ENCODE measurements at places on chromosomes 4 and X. TPM values are rescaled to one million over a fixed set of nuclear protein-coding genes. Genes with fewer than 3 reads are reported as not detected.

The CYBB gene
- not detected for total RNA-seq

The SPIN2A gene
- total RNA-seq: 0.57 TPM

The POF1B gene
- not detected for total RNA-seq

The RLIM gene
- 52.8 TPM for total RNA-seq

The ANXA10 gene
- 25.3 TPM for total RNA-seq

The ZNF630 gene
- total RNA-seq: 2.1 TPM

The TEX13C gene
- not detected for total RNA-seq

The CACNA1F gene
- not detected for total RNA-seq

The ARX gene
- not detected for total RNA-seq

The SLC26A1 gene
- total RNA-seq: 0.28 TPM

The FAM149A gene
- total RNA-seq: 7.0 TPM

The SORBS2 gene
- total RNA-seq: 2.4 TPM

The RTL9 gene
- total RNA-seq: 0.14 TPM

The UGT2B11 gene
- total RNA-seq: not detected

The FRG2 gene
- not detected for total RNA-seq

The SPANXB1 gene
- total RNA-seq: not detected

The CXorf49 gene
- total RNA-seq: not detected

The WAS gene
- total RNA-seq: not detected

The TCEAL7 gene
- 37.3 TPM for total RNA-seq

The HSFX3 gene
- not detected for total RNA-seq

The SRPK3 gene
- 0.43 TPM for total RNA-seq

The CDX4 gene
- not detected for total RNA-seq

The WDR45 gene
- total RNA-seq: 36.3 TPM

The MID2 gene
- total RNA-seq: 13.1 TPM

The GLRB gene
- 10.2 TPM for total RNA-seq

The SPATA4 gene
- total RNA-seq: 0.28 TPM

The NUDT6 gene
- 6.2 TPM for total RNA-seq

The GRPR gene
- under 0.01 TPM for total RNA-seq

The GPAT3 gene
- total RNA-seq: 7.7 TPM

The EDNRA gene
- 8.0 TPM for total RNA-seq

The SFRP2 gene
- not detected for total RNA-seq

The TEX13B gene
- not detected for total RNA-seq

The ETDA gene
- total RNA-seq: not detected

The TEX13D gene
- total RNA-seq: not detected

The CMC4 gene
- total RNA-seq: 9.1 TPM

The ITGB1BP2 gene
- 3.6 TPM for total RNA-seq

The SPARCL1 gene
- under 0.01 TPM for total RNA-seq

The GPRIN3 gene
- under 0.01 TPM for total RNA-seq

The MAGEA8 gene
- total RNA-seq: not detected

The USP51 gene
- 1.9 TPM for total RNA-seq

The IGBP1 gene
- total RNA-seq: 129 TPM

The FRAS1 gene
- total RNA-seq: 5.0 TPM

The AMOT gene
- 1.1 TPM for total RNA-seq

The RTL3 gene
- total RNA-seq: not detected

The PAGE4 gene
- not detected for total RNA-seq

The BTK gene
- not detected for total RNA-seq

The KCTD8 gene
- total RNA-seq: not detected

The DACH2 gene
- total RNA-seq: not detected

The MAOA gene
- 4.8 TPM for total RNA-seq

Data from smooth muscle cell of bladder (primary cell).